GM23248 (cell line): ENCODE measurements at places on chromosomes 7 and 10. TPM values are rescaled to one million over a fixed set of nuclear protein-coding genes. Genes with fewer than 3 reads are reported as not detected.

- H3K4me1 ChIP-seq, result peaks cover 10% of the 10 kb centered on the region; the same call in 1 of the 2 replicates
Observed at GRCh38 chr7:39353615-39354376, 212.4 kb upstream of the YAE1 start.

DNA sequence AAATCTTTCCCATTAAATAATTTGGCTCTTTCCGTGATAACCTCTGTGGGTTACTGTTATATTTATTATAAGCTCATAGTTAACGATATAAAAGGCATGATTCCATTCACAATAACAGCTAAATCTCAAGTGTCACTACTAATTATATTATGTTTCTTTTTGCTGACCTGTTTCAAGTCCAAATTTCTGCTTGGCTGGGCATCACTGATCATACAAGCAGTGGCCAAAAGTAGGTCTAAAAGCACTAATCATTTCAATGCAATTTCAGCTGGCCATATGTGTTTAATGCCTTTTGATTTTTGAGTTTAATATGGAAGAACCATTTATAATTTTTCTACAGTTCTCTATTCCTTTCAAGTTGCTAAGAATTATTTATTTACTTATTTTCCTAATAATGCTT lies 110.7 kb downstream of the SEMA3A start:
- DNase-seq, result no peak
- H3K4me1 ChIP-seq, result peaks cover 20% of the 10 kb centered on the region
- no peaks in the 10 kb centered on the region for H3K36me3 ChIP-seq
- H3K27me3 ChIP-seq, result no peaks in the 10 kb centered on the region

DNA sequence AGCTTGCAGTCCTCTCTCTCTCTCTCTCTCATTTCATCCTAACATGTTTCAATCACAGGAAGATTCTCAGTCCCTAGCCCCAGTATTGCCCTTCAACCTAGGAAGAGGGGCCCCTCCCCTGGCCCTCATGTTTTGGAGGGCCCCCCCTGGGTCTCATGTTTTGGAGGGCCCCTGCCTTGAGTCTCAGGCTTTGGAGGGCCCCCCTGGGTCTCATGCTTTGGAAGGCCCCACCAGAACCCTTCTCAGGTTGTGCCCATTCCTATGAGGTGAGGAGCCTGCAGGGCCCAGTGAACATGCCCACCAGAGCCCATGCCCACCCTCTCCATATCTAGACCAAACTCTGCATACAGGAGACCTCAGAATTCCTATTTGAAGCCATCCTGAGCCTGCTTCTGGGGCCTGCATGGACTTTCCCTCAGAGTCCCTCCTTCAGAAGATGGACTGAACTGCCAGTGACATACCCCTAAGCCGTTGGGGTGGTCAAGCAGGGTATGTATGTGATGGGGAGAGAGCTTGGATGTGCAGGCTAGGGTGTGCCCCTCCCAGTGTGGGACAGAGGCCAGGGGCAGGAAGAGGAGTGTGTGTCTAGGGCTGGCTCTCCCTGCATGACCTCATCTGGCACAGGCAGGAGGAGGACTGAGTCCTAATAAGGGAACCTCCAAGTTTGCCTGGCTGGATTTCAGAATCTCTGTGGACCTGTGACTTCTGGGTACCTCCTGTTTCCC lies 8.1 kb upstream of the VDAC2 start:
- peak overlapping the region; percentile 31; the same call in 1 of the 2 replicates for H3K27ac ChIP-seq
- no peak overlapping the region for H3K4me3 ChIP-seq
- H3K4me1 ChIP-seq, result peaks cover 23% of the 10 kb centered on the region
- peak; percentile 82 for DNase-seq
- no peaks in the 10 kb centered on the region for H3K27me3 ChIP-seq
- H3K36me3 ChIP-seq, result no peaks in the 10 kb centered on the region

DNA sequence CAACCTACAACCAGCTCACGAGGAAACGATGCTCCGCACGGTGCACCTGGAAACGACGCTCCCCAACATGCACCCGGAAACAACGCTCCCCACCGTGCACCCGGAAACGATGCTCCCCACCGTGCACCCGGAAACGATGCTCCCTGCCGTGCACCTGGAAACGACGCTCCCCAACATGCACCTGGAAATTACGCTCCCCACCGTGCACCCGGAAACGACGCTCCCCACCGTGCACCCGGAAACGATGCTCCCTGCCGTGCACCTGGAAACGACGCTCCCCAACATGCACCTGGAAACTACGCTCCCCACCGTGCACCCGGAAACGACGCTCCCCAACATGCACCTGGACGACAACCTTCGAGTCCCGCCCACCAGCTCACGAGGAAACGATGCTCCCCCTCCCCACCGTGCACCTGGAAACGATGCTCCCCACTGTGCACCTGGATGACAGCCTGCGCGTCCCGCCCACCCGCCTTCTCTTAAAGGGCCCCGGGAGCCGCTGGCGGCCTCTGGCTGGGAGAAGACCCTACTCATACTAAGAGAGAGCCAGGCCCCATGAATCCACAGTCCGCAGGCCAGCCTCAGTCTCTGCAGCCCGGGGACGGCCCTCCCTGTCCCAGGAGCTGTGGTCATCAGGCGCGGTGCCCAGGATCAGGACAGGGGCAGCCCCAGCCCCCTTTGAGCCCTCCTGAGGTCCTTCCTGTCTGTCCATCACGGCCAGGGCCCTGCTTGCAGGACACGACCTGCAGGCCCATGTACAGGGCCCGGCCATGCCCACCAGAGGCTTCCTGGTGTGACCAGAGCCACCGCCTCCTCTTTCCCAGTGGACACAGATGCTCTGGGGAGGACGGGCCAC lies 98.3 kb downstream of the PDGFA start:
- no peak overlapping the region for H3K4me3 ChIP-seq
- no peak overlapping the region for H3K27ac ChIP-seq
- no peak for DNase-seq
- H3K4me1 ChIP-seq, result no peaks in the 10 kb centered on the region
- peaks cover 14% of the 10 kb centered on the region; the same call in 1 of the 2 replicates for H3K27me3 ChIP-seq

DNA sequence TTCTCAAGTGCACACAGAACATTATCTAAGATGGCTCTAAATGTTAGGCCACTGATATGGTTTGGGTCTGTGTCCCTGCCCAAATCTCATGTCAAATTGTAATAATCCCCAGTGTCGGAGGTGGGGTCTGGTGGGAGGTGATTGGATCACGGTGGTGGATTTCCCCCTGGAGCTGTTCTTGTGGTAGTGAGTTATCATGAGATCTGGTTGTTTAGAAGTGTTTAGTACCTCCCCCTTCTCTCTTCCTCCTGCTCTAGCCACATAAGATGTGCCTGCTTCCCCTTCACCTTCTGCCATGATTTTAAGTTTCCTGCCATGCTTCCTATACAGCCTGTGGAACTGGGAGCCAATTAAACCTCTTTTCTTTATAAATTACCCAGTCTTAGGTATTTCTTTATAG lies 11.2 kb upstream of the GSTK1 start:
- no peak overlapping the region for H3K27ac ChIP-seq
- no peak for DNase-seq
- no peak overlapping the region for H3K4me3 ChIP-seq
- H3K27me3 ChIP-seq, result no peaks in the 10 kb centered on the region
- H3K4me1 ChIP-seq, result no peaks in the 10 kb centered on the region
- H3K36me3 ChIP-seq, result no peaks in the 10 kb centered on the region

Gene LZTS2
- total RNA-seq, result 95.2 and 113 TPM in 2 replicates

Gene CALHM3
- not detected in 2 replicates for total RNA-seq

DNA sequence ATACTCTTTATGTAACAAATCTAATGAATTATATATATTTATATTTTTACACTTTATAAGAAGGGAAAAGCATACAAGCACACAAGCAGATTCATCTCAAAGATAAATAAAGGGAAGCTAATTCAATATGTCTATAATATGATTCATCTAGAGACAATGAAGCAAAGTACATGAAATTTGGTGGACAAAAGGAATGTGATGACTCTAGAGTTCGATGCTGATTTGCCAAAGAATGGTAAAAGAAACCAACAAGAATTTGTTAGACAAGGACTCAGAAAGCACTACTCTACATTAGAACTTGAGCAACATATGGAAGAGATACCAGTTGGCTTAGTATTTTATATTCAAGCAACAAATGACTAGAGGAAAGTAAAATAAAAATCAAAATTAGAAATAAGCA lies 536.5 kb upstream of the TEX47 start:
- H3K4me3 ChIP-seq, result no peak overlapping the region
- no peaks in the 10 kb centered on the region for H3K4me1 ChIP-seq
- H3K27me3 ChIP-seq, result no peaks in the 10 kb centered on the region
- no peaks in the 10 kb centered on the region for H3K36me3 ChIP-seq

Gene LBX1
- total RNA-seq, result not detected in 2 replicates

GRCh38 chr10:1123198-1123597 lies 67.0 kb downstream of the WDR37 start:
- peaks cover 33% of the 10 kb centered on the region for H3K36me3 ChIP-seq
- no peak overlapping the region for H3K4me3 ChIP-seq
- no peaks in the 10 kb centered on the region for H3K27me3 ChIP-seq
- H3K4me1 ChIP-seq, result no peaks in the 10 kb centered on the region

- H3K27me3 ChIP-seq, result no peaks in the 10 kb centered on the region
- no peak overlapping the region for H3K27ac ChIP-seq
- H3K36me3 ChIP-seq, result no peaks in the 10 kb centered on the region
- H3K4me1 ChIP-seq, result no peaks in the 10 kb centered on the region
Observed at GRCh38 chr7:105376908-105377533, 11.7 kb downstream of the SRPK2 start.

Gene MEPCE
- 24.2 and 27.2 TPM in 2 replicates for total RNA-seq

DNA sequence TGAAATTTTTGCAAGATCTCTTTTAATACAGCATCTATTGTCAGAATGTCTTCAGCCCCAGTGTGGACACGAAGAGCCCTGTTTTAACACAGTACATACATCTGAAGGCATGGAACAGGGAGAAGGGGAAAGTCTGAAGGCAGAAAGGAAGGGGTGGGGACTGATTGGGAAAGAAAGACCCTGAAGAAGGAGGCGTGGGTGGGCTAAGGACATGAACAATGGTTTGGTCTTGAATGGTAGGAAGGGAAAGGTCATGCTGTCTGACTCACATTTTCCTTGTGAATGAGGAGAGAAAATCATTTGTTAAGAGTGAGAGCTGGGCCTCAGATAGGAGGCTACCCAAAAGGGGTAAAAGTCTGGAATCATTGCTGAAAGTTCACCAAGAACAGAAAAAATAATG lies 297.1 kb downstream of the GALNT17 start:
- H3K4me3 ChIP-seq, result no peak overlapping the region
- 0 out of 2 replicates have a peak, but pooled peaks cover 6% of the 10 kb centered on the region for H3K4me1 ChIP-seq
- H3K36me3 ChIP-seq, result no peaks in the 10 kb centered on the region
- H3K27ac ChIP-seq, result no peak overlapping the region

- H3K4me3 ChIP-seq, result no peak overlapping the region
- H3K27me3 ChIP-seq, result no peaks in the 10 kb centered on the region
- H3K27ac ChIP-seq, result no peak overlapping the region
- DNase-seq, result no peak
- H3K4me1 ChIP-seq, result no peaks in the 10 kb centered on the region
- no peaks in the 10 kb centered on the region for H3K36me3 ChIP-seq
Observed at GRCh38 chr10:110553905-110554304, 13.6 kb upstream of the SMC3 start.

- H3K27me3 ChIP-seq, result no peaks in the 10 kb centered on the region
- no peaks in the 10 kb centered on the region for H3K4me1 ChIP-seq
- H3K27ac ChIP-seq, result no peak overlapping the region
- no peaks in the 10 kb centered on the region for H3K36me3 ChIP-seq
- no peak overlapping the region for H3K4me3 ChIP-seq
Observed at GRCh38 chr7:3179456-3179855, 121.6 kb upstream of the SDK1 start.

DNA sequence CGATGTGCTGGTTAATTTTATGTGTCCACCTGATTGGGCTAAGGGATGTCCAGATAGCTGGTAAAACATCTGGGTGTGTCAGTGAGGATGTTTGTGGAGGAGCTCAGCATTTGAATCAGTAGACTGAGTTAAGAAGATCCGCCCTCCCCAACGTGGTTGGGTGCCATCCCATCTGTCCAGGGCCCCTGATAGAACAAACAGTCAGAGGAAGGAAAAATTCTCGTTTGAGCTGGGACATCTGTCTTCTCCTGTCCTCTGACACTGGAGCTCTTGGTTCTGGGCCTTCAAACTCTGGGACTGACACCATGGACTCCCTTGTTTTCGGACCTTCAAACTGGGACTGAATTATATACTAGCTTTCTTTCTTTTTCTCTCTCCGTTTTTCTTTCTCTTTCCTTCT lies 59.6 kb downstream of the CARD11 start:
- no peaks in the 10 kb centered on the region for H3K36me3 ChIP-seq
- no peaks in the 10 kb centered on the region for H3K4me1 ChIP-seq
- H3K27me3 ChIP-seq, result no peaks in the 10 kb centered on the region; the same call in 1 of the 2 replicates
- no peak overlapping the region for H3K27ac ChIP-seq
